Activated CD4-positive, alpha-beta T cell treated with anti-CD3 and anti-CD28 coated beads for 36 hours (primary cell): ENCODE measurements at places on chromosomes 4 and X.

DNA sequence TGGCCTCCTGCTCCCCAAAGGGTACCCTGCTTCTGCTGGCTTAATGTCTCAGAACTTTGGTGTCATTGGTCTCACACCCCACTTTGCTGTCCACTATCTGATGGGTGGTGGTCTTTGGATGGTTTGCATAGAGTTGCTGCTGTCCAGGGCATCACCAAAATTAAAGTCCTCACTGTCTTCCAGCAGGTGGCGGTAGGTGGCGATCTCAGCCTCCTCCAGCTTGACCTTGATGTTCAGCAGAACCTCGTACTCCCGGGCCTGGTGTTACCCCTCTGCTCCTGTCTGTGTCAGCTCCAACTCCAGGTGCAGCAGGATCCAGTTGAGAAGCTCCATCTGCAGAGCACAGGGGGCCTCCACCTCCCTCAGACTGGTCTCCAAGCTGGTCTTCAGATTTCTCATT, 1169.5 kb upstream of the PABPC4L start:
- DNase-seq: peak; percentile 26
- H3K36me3 ChIP-seq: no peaks in the 10 kb centered on the region
- no peaks in the 10 kb centered on the region for H3K27me3 ChIP-seq
- no peaks in the 10 kb centered on the region for H3K4me1 ChIP-seq
- no peak overlapping the region for H3K4me3 ChIP-seq

DNA sequence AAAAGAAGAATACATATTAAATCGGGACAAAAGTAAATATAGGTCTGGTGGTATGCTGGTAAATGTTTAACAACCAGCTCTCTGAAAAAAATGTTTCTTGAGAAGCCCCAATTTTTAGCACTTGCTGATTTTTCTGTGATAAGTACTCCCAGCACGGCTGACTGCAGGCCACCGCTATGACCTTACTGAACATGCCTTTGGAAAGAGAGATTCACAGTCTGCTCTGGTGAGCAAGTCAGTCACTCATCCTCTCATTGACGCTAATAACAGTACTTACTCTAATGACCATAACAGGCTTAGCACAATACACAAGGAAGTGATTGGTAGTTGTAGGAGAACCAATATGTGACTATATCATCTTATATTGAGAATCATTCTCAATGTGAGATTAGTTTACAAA, 98.9 kb upstream of the BLTP1 start:
- H3K4me3 ChIP-seq: no peak overlapping the region
- no peak for DNase-seq
- H3K4me1 ChIP-seq: no peaks in the 10 kb centered on the region
- peak overlapping the region; percentile 24 for H3K27ac ChIP-seq
- no peaks in the 10 kb centered on the region for H3K27me3 ChIP-seq

DNA sequence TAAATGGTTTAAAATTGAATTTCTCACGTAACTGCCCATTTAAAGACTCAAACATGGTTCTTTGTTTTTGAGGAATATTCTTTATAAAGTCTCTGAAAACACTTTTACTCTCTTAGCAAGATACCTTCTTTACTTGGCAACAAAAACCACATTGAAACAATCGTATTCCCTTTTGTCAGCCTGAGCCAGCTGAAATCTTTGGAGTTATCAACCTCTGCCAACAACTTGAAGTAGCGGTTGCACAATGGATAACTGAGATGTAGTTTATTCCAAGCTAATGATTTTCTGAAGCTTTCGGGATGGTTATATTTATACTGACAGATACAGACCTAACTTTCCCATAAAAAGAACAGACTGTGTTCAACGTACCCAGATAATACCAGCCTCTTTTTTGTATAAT, 561.3 kb downstream of the IL1RAPL1 start:
- no peaks in the 10 kb centered on the region for H3K4me1 ChIP-seq
- DNase-seq: no peak

DNA sequence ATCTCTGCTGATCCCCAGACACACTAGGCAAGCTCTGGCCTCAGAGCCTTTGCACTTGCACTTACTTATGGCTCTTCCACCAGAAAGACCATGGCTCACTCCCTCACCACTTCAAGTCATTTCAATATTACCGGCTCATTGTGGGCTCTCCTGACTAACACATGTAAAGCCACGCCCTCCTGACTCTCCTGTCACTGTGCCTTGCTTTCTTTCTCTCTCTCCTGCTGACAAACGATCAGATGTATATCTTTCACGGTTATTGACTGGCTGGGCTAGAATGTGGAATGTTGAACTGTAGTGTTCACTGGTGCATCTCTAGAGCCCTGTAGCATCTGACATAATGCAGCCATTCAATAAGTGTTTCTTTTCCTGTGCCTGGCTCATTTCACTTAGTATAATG, 425.1 kb downstream of the RAB28 start:
- H3K4me1 ChIP-seq: no peaks in the 10 kb centered on the region
- H3K27me3 ChIP-seq: no peaks in the 10 kb centered on the region
- DNase-seq: peak; percentile 4
- H3K4me3 ChIP-seq: no peak overlapping the region
- no peak overlapping the region for H3K27ac ChIP-seq
- H3K36me3 ChIP-seq: no peaks in the 10 kb centered on the region

DNA sequence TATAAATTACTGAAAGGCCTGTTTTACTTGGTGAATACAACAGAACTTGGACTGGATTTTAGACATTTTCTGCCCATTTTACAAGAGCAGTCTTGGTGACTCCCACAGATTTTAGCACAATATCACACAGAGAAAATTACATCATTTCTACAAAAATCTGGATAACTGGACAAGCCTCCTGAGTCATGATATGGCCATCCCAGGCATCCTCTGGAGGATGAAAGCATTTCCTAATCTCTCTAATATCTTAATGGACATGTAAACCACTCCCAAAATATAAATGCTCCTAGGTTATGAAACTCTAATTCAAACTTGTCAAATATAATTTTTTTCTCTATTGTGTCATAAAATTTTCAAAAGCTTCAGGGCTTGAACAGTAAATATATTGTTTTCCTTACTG, 1170.8 kb upstream of the PCDH7 start:
- H3K36me3 ChIP-seq: no peaks in the 10 kb centered on the region
- H3K27me3 ChIP-seq: no peaks in the 10 kb centered on the region
- DNase-seq: no peak
- H3K27ac ChIP-seq: no peak overlapping the region
- H3K4me1 ChIP-seq: no peaks in the 10 kb centered on the region

- no peak overlapping the region for H3K4me3 ChIP-seq
- no peak for DNase-seq
- H3K36me3 ChIP-seq: no peaks in the 10 kb centered on the region
Observed at GRCh38 chr4:182103614-182104319, 139.4 kb upstream of the TENM3 start.

- no peak overlapping the region for H3K27ac ChIP-seq
- DNase-seq: no peak
- peaks cover 4% of the 10 kb centered on the region for H3K4me1 ChIP-seq
- no peaks in the 10 kb centered on the region for H3K27me3 ChIP-seq
Observed at GRCh38 chrX:135497736-135498135, 22.7 kb upstream of the INTS6L start.

DNA sequence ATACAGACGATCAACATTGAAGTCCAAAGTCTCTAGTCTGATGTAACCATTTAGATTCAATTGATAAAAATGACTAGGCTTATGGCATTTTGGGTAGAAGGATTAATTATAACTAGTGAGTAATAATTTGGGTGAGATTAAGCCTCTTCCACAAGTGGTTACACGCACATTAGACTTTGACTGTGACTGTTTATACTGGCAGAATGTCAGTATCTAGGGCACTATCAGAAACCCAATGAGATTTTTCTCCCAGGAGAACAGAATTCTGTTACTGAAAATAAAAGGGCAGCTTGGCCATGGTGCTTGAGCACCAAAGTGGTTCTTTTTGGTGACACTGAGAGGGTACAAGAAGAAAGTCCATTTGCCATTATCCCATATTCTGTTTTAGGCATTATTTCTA, 3.3 kb downstream of the PLS3 start:
- H3K36me3 ChIP-seq: no peaks in the 10 kb centered on the region
- no peak for DNase-seq
- H3K4me1 ChIP-seq: no peaks in the 10 kb centered on the region

DNA sequence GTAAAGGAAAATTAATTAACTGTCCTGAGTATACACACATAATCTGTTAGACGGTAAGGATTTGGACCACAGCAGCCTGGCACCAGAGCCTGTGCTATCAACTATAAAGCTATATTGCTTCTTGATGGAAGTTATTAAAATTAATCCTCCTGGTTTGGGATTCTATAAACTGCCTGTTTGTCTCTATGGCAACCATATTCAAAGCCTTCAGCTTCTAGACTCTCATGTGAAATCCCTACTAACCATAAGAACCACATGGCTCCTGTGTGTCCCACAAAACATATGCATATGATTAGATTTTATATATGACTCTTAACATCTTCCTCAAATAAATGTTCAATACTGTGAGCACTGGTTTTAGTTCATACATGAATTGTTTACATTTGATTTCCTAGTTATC, 380.8 kb downstream of the ANKRD50 start:
- H3K36me3 ChIP-seq: no peaks in the 10 kb centered on the region
- H3K4me1 ChIP-seq: no peaks in the 10 kb centered on the region
- no peak overlapping the region for H3K27ac ChIP-seq
- H3K4me3 ChIP-seq: no peak overlapping the region
- peaks cover 2% of the 10 kb centered on the region for H3K27me3 ChIP-seq

- H3K4me3 ChIP-seq: no peak overlapping the region
- H3K36me3 ChIP-seq: peaks cover 24% of the 10 kb centered on the region
- H3K27me3 ChIP-seq: no peaks in the 10 kb centered on the region
- H3K27ac ChIP-seq: no peak overlapping the region
- DNase-seq: no peak
- peaks cover 12% of the 10 kb centered on the region for H3K4me1 ChIP-seq
Observed at GRCh38 chr4:77917075-77917474, 54.4 kb downstream of the MRPL1 start.

DNA sequence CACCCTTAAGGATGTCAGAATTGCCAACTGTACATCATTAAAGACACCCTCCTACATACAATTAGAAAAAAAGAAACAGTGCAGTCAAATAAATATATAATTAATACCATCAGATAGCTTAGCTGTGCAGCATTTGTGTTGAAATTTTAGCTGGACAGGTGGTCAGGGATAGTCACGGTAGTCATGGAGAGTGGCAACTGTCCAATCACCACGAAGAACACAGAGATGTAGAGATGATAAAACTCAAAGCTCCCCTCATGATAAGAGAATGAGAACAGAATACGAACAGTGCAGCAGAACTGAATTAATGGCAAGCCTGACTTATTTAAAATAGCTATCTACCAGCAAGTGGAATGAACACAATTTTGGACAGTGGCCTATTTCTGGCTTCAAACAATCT, 27.2 kb downstream of the SLC39A8 start:
- H3K4me3 ChIP-seq: no peak overlapping the region
- H3K36me3 ChIP-seq: peaks cover 26% of the 10 kb centered on the region
- H3K27me3 ChIP-seq: no peaks in the 10 kb centered on the region
- H3K27ac ChIP-seq: no peak overlapping the region
- H3K4me1 ChIP-seq: peaks cover 28% of the 10 kb centered on the region

- H3K27ac ChIP-seq: no peak overlapping the region
- H3K4me3 ChIP-seq: no peak overlapping the region
- DNase-seq: peak; percentile 41
- H3K27me3 ChIP-seq: no peaks in the 10 kb centered on the region
- H3K4me1 ChIP-seq: peaks cover 33% of the 10 kb centered on the region
- H3K36me3 ChIP-seq: no peaks in the 10 kb centered on the region
Observed at GRCh38 chrX:1244164-1245076, 24.2 kb upstream of the CSF2RA start.

- peak overlapping the region; percentile 93 for H3K4me3 ChIP-seq
- no peaks in the 10 kb centered on the region for H3K27me3 ChIP-seq
- no peak overlapping the region for H3K27ac ChIP-seq
- H3K4me1 ChIP-seq: peaks cover 32% of the 10 kb centered on the region
Observed at GRCh38 chrX:48474127-48474526, 1.9 kb upstream of the FTSJ1 start.

GRCh38 chrX:40573763-40574162, 7.0 kb upstream of the ATP6AP2 start:
- no peak overlapping the region for H3K27ac ChIP-seq
- no peaks in the 10 kb centered on the region for H3K27me3 ChIP-seq
- H3K4me1 ChIP-seq: peaks cover 17% of the 10 kb centered on the region

DNA sequence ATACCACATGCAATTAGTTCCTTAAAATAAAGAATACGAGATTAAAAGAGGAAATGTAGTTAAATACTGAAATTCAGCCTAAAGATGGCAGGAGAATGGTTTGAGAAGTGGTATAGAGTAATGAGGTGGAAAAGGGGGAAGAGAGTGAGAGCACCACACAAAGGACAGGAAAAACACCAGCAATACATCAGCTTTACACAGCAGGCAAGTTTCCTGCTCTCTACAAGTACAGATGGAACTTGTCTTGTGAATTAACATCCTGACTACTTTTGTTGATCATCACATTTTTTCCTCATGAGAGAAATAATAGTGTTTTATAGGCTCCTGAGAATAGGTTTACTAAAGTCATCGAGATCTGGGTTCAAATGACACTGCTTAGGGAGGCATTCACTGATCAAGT, 2.9 kb upstream of the UNC5C start:
- peaks cover 20% of the 10 kb centered on the region for H3K4me1 ChIP-seq
- H3K27me3 ChIP-seq: peaks cover 45% of the 10 kb centered on the region
- H3K27ac ChIP-seq: no peak overlapping the region

DNA sequence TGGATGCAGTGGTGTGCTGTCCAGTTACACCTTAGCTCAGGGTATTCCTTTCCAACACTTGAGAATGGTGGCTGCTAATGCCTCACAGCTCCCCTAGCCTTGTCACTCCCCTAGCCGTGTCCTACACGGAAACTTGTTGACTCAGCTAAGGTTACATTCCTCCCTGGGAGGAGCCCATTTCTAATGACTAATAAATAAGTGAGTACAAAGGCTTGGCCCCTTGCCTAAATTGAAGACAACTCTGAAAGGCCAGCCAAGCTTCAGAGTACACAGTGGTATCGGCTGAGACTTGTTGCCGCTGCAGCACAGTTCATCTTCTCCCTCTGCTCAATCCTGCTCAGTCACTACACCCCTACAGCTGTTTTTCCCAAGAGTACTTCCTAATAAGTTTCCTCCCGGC, 21.2 kb upstream of the SLC25A31 start:
- no peak for DNase-seq
- H3K36me3 ChIP-seq: no peaks in the 10 kb centered on the region
- H3K4me3 ChIP-seq: no peak overlapping the region
- peaks cover 2% of the 10 kb centered on the region for H3K27me3 ChIP-seq
- H3K27ac ChIP-seq: no peak overlapping the region

GRCh38 chrX:149283853-149284252, 221.3 kb downstream of the IDS start:
- no peak for DNase-seq
- H3K36me3 ChIP-seq: no peaks in the 10 kb centered on the region
- no peak overlapping the region for H3K27ac ChIP-seq
- no peak overlapping the region for H3K4me3 ChIP-seq
- H3K27me3 ChIP-seq: no peaks in the 10 kb centered on the region
- peaks cover 27% of the 10 kb centered on the region for H3K4me1 ChIP-seq
